Suppressor macrophage treated with lipopolysaccharide for 1 hour (primary cell): ENCODE measurements at places on chromosomes 2 and 18.

- no peak for DNase-seq
Measured at GRCh38 chr18:71798986-71799673, 745.0 kb downstream of the CBLN2 start.

DNA sequence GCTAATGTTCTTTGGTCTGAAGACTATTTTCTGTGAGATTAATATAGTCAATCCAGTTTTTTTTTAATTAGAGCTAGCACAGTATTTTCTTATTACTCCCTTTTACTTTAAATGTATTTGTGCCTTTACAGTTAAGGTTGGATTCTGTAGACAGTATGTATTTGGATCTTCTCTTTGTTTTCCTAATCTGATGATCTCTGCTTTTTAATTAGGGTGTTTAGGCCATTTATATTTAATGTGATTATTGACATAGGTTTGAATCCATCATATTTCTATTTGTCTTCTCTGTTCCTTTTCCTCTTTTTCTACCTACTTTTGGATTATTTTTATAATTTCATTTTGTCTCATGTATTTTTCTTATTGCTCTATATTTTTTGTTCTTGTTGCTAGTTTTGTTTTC, 437.7 kb downstream of the CPS1 start:
- no peak for DNase-seq

GRCh38 chr2:136361521-136361920, 243.6 kb upstream of the CXCR4 start:
- DNase-seq, result no peak

GRCh38 chr2:40680547-40680946, 228.7 kb upstream of the SLC8A1 start:
- DNase-seq, result peak; percentile 63

- peak; percentile 37 for DNase-seq
Measured at GRCh38 chr2:104856086-104856972, 2.4 kb downstream of the POU3F3 start.
